ENCODE measurements at places on chromosomes 12 and 14.

GRCh38 chr12:98612696-98613334, 19.3 kb downstream of the SLC25A3 start:
- no peak for DNase-seq

DNA sequence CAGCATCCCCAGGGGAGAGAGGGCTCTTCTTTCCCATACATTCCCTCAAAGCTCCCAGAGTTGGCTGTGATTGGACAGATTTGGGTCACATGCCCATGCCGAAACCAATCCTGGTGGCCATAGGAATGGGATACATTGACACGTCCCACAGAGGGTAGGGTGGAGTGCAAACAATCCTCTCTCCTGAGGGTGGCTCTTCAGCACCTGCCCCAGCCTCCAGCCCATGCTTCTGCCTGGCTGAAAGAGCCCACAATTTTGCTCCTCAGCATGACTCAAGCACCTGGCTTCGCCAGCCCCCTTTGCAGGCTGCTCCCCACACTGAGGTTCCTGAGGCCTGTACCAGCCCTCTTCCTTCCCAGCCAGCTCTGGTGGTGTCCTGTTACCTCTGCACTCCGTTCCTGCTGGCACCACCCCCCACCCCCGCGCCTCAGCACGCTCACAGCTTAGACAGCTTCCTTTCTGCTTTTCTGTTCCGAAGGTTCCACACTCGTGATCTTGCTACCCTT, 71.7 kb downstream of the CCDC92 start:
- no peak for DNase-seq

GRCh38 chr12:14691560-14691959, 4.8 kb downstream of the GUCY2C start:
- DNase-seq: no peak

- DNase-seq: peak; percentile 84
Measured at GRCh38 chr14:93322929-93323599, 9.8 kb downstream of the BTBD7 start.

DNA sequence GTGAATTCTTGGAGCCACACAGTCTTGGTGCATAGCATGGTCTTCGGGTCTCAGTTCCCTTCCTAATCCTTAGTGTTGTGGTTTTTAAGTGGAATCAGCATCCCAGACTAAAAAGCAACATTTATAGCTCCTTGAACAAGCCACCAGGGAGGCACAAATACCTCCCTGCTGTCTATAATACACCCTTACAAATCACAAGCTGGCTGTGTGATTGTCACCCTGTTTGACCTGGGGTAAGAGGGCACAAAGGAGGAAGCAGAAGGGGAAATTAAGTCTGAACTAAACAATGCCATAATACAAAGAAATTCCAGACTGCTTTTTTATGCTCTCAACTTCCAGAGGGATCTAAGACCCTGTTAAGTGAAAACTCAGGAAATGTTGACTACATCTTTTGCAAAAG, 7.7 kb upstream of the MMP19 start:
- DNase-seq: no peak

- peak; percentile 86 for DNase-seq
Measured at GRCh38 chr12:89648211-89648930, 60.3 kb downstream of the ATP2B1 start.

DNA sequence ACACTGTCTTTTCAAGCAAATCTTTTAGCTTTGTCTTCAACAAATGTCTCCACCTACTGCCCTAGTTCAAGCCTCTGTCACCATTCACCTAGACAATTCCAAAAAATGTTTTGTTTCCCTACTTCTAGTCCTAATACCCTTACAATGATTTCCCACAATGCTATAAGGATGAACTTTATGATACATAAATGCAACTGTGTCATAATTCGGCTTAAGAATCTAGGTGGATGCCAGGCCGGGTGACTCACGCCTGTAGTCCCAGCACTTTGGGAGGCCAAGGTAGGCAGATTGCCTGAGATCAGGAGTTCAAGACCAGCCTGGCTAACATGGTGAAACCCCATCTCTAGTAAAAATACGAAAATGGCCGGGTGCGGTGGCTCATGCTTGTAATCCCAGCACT, 20.7 kb upstream of the CREBL2 start:
- no peak for DNase-seq

DNA sequence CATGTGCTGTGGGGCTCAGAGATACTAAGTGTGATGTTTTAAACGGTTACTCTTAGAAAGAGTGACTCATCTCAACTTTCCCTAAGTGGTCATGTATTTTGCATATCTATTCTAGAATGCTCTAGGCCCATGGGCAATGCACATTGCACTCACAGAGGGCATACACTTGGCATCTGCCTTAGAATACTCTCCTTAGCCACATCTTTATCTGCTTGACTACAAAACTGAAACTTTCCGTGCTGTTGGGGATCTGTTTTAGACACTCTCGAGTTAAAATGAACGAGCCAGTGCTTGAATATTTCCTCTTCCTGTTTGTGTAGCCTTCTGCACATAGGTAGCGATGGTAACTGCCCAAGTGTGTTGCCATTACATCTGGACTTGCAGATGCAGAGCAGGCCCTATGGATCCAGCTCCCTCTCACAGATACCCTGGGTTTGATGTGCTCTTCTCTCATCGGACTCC, 180.5 kb downstream of the CAND1 start:
- no peak for DNase-seq

- DNase-seq: no peak
Measured at GRCh38 chr12:68332728-68333630, 817 bp upstream of the MDM1 start.

DNA sequence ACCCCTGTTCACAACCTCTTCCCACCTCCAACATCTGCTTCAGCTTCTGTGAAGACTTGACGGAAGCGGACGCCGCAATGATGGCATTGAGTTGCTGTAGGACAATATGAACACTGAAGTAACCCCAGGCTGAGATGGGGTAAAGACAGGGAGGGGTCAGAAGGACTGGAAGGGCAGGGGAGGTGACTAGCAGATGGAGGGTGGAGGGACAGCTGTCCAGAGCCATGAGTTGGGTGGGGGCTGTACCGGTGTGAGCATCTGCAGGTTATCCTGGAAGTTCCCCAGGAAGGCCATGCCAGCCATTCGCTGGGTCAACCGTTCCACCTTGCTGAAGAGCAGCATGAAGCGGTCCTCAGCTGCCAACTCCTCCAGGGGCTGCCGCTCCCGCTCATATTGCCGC, 26.1 kb downstream of the PRPF40B start:
- DNase-seq: no peak

DNA sequence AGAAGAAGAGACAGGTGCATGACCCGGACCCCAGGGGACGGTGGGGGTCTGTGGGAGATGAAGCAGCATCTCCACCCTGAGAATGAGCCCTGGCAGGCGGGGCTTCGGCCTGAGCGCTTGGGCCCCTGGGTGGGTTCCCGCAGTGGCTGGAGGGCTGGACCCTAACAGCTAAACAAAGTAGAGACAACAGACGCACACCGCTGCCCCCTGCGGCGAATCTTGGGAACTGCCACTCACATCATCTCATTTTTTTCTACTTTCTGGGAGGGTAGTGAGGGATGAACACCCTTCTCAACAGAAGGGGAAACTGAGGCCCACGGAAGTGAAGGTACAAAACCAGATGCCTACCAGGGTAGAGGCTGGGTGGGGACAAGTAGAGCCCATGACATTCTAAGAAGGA, 104.7 kb downstream of the RFLNA start:
- peak; percentile 29 for DNase-seq

DNA sequence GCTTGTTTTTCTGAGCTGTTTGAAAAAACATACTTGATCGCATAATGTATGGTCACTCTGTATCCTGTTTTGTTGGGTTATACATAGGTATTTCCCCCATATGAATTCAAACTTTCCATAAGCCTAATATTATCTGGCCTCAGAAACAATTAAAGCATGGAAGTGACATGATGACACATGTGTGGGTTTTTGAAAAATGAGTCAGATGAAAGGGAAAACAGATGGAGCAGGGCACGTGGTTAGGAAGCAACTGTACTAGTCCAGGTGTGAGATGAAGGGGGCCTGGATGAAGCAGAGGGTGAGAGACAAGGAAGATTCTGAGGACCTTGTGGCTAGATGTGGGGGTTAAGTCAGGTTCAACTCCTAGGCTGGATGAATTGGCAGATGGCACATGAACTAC, 92.7 kb upstream of the DNM1L start:
- DNase-seq: no peak

- peak; percentile 13 for DNase-seq
Measured at GRCh38 chr12:22284871-22285270, 49.6 kb downstream of the ST8SIA1 start.

DNA sequence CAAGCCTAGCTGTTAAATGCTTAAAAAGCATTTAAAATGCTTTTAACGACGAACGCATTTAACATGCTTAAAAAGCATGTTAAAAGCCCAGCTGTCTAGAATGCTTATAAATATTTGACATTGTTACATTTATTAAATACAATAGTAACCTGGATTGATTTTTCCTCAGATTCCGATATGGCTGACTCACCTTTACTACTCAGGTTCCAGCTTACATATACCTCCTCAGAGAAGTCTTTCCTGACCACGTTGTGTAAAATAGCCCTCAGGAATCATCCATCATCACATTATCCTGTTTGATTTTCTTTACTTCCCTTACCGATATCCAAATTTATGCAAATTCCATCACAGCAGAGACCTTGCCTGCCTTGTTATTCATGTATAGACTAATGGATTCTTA, 51.4 kb downstream of the SLC41A2 start:
- no peak for DNase-seq

- no peak for DNase-seq
Measured at GRCh38 chr12:109836916-109837315, 3.7 kb upstream of the TRPV4 start.

GRCh38 chr12:75727577-75727976, 216.2 kb upstream of the KRR1 start:
- no peak for DNase-seq

- DNase-seq: no peak
Measured at GRCh38 chr14:65879248-65880009, 466.9 kb downstream of the FUT8 start.

GRCh38 chr14:74879427-74880182, 2.1 kb upstream of the DLST start:
- DNase-seq: no peak

GRCh38 chr12:51441583-51441982, 17.0 kb downstream of the SLC4A8 start:
- DNase-seq: no peak

DNA sequence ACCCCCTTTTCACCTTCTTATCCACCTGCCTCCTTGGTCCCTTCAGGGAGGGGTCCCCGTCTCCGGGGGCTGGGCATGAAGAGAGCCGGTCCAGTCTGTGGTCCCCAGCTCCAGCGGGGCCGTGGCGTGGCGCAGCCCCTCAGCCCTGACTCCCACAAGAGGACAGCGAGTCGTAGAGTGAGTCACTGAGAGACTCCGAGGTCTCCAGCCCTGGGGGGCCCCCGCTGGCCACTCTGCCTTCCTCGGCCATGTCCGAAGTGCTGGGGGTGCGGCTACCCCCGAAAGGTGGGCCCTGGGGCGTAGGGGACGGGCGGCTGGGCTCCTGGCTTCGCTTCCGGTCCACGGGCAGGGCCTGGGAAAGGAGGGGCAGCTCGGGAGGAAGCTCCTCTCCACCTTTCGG, 36.5 kb downstream of the NCKAP5L start:
- DNase-seq: no peak

DNA sequence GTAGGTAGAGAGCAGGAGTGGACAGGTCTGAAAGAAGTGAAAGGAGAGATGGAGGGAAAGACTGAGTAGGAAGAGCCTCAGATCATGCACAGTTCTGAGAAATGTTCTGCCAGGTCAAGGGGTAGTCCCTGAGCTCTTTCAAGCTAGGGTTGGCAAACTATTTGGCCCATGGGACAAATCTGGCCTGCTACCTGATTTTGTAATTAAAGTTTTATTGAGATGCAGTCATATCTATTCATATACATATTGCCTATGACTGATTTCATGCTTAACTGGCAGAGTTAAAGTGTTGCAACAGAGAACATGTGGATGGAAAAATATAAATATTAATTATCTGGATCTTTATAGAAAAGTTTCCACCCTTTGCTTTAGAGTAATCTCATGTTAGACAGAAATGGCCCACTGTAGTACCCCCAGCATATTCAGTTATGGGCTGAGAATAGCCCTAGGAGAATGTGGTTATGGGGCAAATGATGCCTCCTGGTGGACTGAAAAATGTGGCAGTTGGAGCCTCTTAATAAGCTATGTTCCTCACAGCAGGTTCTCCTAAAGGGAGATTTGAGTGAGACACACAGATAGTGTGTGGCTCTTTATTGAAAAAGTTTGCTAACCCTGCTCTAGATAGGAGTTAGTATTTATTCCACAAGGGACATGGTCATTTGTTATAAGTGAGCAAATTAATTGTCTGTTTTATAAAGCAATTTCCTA, 476.9 kb downstream of the LRIG3 start:
- peak; percentile 69 for DNase-seq

- no peak for DNase-seq
Measured at GRCh38 chr14:104975481-104976197, 2.5 kb downstream of the AHNAK2 start.

DNA sequence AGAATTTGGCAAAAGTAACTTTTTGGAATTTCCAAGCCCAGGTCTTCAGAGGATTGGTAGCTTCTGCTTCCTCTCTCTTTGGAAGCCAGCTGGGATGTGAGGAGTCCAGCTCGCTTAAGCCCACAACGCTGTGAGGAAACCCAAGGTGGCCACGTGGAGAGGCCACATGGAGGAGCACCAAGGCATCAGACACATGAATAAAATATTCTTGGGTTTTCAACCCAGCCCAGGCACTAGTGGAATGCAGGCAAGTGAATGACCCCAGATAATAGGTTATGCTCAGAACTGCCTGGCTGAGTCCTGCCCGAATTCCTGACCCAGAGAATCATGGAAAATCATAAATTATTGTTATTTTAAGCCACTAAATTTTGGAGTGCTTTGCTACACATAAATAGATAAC, 119.7 kb upstream of the PARP11 start:
- DNase-seq: no peak

GRCh38 chr14:71524320-71524982, 407.8 kb upstream of the RGS6 start:
- DNase-seq: no peak

- no peak for DNase-seq
Measured at GRCh38 chr12:25692115-25693035, 139.3 kb upstream of the LMNTD1 start.

DNA sequence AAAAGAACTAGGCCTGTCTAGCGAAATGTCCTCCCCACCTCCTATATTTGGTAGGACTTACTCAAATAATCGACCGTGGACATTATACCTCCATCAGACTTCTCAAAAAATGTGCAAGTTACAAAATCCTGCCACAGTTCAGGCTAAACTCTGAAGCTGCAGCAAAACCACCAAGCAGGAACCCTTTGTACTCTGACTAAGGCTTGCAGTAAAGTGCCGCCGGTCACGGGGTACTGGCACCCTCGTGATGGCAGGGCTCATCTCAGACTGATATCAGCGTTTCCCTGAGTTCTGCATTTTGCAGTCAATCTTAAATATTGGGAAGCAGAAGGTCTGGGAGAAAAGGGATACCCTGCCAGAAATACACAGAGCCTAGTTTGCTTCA, 17.1 kb downstream of the SLC11A2 start:
- peak; percentile 55 for DNase-seq

GRCh38 chr14:96349286-96350075, 13.7 kb downstream of the ATG2B start:
- DNase-seq: peak; percentile 9

- no peak for DNase-seq
Measured at GRCh38 chr14:37641117-37641516, 45.7 kb downstream of the TTC6 start.

All from erythroblast (primary cell).